ENCODE measurements at places on chromosomes 2 and 18.

DNA sequence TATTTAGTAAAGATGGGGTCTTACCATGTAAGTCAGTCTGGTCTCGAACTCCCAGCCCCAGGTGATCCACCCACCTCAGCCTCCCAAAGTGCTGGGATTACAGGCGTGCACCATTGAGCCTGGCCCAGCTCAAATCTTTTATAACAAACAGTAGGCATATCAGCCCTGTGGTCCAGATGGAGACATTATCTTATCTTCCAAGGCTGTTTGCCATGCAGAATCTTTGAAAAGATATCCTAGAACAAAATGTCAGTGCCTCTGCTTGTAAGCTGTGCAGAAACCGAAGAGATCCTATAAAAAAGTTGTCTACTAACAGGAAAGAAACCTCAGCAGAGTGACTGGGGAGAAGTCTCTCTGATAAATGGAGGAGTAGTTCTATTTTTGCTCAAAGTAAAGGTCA lies 142.1 kb downstream of the PTH2R start:
- no peak for DNase-seq

GRCh38 chr2:16882706-16883105 lies 217.1 kb upstream of the CYRIA start:
- no peak for DNase-seq

GRCh38 chr2:70991742-70992141 lies 2.9 kb downstream of the TEX261 start:
- no peak for DNase-seq

- no peak for DNase-seq
Observed at GRCh38 chr2:132974467-132975095, 304.6 kb upstream of the LYPD1 start.

DNA sequence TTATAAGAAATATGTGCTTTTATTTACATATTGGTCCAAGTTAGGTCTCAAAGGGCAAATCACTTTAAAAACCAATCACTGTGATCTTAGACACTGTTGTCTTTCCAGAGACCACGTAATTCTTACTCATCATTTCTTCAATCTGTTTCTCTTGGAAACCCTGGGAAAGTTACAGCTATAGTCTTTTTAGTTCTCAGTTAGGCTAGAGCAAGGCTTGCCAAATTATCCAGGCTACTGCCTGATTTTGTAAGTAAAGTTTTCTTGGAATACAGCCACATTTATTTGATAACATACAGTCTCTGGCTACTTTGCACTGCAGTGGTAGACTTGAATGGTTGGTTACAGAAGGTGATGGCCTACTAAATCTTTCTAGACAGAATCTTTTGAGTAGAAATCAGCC lies 106.0 kb downstream of the KIAA1328 start:
- no peak for DNase-seq

- DNase-seq: no peak
Observed at GRCh38 chr2:203583701-203584100, 48.6 kb upstream of the RAPH1 start.

DNA sequence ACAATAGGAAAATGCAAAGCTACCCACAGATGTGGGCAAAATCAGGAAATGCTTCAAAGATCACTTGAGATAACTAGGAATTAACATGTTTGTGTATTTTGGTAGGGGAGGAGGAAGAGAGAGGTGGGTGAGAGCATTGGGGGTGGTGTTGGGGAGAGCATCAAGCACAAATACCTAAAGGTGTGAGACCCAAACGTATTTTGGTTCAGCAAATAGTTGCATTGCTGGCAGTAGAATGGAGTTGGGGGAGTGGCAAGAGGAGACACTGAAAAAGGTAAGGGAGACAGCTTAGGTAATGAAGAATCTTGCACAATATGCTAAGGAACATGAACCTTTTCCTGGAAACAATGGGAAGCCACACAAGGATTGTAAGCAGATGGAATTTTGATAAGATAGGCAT lies 1.5 kb upstream of the PELI1 start:
- DNase-seq: no peak

GRCh38 chr2:170092436-170093060 lies 85.4 kb upstream of the MYO3B start:
- no peak for DNase-seq

GRCh38 chr18:42404151-42404550 lies 449.1 kb downstream of the PIK3C3 start:
- no peak for DNase-seq

DNA sequence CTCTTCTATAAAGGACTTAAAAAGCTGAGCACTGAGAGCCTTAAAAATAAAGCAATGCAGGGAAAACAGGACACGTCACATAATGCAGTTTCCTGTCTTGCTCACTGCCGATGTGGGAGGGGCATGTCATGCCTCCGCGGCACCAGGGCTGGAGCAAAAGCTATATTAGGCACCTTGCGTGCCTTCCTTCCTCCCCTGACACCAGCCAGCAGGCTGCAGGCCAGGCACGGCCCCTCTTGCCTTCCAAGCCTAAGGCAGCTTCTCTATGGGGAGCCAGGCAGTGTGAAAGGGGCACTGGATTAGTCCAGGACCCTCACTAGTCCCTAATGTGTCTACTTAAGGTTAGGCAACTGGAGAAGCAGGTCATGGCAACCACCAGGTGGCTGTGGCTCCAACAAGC lies 26.3 kb downstream of the MRPL35 start:
- DNase-seq: no peak

GRCh38 chr2:57943315-57943714 lies 103.3 kb upstream of the VRK2 start:
- DNase-seq: no peak

GRCh38 chr2:143615562-143615961 lies 486.3 kb downstream of the ARHGAP15 start:
- no peak for DNase-seq

- no peak for DNase-seq
Observed at GRCh38 chr2:66478731-66479316, 43.9 kb downstream of the MEIS1 start.

DNA sequence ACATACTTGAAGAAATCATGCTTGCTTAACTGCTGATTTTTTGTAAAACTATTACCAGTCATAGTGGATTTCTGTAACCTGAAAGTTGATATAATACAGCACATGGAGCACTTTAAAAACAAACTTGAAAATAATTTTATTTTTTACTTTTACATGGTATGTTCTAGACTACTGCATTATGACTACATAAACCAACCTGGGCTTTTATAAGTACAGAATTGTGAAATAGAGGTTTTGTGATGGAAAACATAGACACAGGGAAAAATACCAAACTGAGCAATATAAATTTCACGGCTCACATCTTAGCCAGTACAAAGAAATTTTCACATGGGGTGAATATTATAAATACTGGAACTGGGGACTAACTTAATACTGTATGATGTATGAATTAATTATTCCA lies 59.3 kb upstream of the CTIF start:
- no peak for DNase-seq

DNA sequence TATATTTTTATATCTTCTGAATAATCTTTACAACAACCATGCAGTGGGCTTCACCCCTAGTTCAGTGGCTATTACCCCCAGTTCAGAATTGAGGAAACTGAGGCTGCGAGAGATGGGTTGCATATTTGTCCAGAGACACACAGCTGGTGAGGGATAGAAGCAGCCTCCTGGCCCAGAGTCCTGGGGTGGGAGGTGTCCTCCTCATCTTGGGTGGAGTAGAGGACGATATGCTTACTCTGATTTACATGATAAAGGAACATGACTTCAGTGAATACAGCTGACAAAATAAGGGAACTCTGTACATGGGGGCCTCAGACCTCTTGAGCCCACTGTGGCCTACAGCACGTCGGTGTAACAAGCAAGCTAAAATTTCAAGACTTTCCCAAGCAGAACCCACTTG lies 214.7 kb downstream of the FBXO15 start:
- no peak for DNase-seq

DNA sequence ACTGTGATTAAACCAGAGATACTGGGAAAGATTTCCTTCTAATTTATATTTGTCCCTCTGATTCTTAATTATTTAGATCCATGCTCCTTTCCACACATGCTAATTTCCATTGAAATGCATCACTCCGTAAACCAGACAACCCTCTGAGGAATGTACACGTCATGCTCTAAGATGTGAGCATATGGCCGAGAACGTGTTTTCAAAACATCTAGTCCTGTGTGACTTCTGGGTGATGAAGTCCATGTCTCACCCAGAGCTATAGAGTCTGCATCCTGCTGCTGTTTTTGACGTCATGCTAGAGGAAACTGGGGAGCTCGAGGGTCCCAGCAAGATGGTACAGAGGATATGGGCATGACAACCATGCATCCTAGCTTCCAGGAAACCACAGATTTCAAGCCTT lies 53.6 kb downstream of the CAPN13 start:
- DNase-seq: no peak

- DNase-seq: no peak
Observed at GRCh38 chr2:220293966-220294365, 666.5 kb downstream of the SLC4A3 start.

DNA sequence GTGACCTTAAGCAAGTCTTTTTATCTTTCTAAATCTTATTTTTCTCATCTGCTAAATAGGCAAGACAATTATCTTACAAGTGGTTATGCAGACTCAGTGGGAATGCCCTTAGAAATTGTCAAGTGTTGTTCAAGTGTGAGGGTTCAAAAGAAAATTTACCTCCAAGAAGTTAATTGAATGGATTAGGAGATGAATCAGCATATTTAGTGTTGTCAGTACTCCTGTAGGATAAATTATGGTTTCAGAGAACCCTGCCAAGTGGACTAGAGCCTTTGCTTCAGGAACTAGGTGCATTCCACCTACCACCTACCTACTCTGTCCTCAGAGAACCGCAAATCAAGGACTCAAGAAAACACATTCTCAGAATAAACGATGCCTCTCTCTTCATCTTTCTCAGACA lies 69.8 kb upstream of the KCTD1 start:
- DNase-seq: no peak

GRCh38 chr2:123578016-123578415 lies 447.1 kb upstream of the CNTNAP5 start:
- DNase-seq: no peak

- no peak for DNase-seq
Observed at GRCh38 chr2:26621469-26622199, 19.5 kb downstream of the CIB4 start.

GRCh38 chr2:67854103-67854743 lies 208.6 kb downstream of the C1D start:
- no peak for DNase-seq

DNA sequence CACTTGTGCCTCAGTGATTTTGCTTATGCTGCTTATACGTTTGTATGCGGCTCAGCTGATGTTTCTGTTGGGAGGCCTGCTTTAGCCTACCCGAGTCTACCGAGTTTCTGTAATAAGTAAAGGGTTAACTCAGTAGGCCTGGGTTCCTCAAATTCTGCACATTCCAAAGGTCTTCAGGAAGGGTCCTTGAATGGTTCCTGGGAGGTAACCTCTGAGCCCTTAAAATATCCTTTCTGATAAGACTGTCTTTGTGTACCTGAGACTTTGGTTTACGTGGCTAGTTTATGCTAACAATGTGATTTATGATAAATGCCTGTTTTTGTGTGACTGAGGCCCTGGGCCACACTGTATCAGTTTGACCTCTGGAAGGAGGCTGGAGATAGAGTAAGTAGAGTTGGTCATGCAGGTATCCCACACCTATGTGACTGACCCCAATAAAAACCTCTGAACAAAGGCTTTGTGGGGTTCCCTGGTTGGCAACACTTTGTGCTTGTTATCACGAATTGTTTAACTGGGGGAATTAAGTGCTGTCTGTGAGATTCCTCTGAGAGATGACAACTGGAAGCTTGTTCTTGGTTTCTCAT lies 18.9 kb upstream of the PNPT1 start:
- DNase-seq: no peak

DNA sequence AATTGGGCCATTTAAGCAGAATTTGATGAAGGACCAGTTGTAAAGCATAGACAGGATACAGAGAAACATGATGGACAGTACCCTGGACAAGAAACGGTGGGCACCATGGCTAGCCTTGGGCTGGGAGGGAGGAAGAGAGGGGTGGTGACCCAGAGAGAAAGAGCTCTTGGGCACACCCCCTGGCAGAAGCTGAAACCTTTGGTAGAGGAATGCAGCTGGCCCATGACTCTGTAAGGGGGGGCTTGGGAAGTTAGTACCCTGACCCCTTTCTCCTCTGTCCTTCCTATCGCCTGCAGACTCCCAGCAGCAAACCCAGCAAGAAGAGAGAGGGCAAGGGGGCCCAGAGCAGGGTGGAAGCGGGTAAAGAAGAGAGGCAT lies 32.6 kb downstream of the MRPL44 start:
- no peak for DNase-seq

DNA sequence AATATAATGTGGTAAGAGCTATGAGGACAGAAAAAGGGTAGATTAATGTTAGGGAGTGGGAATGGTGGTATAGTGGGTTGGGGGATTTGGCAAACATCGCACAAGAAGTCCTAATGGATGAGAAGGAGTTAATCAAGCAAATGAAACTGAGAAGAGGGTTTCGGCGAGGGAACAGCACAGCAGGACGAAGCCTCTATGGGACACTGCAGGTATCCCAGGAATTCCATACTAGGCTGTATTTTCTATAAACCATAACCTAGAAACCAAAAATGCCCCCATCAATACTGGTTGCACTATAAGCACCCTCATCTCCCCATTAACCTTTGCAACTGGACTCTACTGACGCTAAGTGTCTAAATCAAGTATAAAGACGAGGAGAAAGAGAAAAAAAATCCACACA lies 10.3 kb downstream of the WDFY1 start:
- DNase-seq: no peak

GRCh38 chr18:54163453-54163852 lies 61.0 kb downstream of the MBD2 start:
- no peak for DNase-seq

- no peak for DNase-seq
Observed at GRCh38 chr18:24975496-24976372, 376.2 kb downstream of the ZNF521 start.

- no peak for DNase-seq
Observed at GRCh38 chr2:136072621-136073020, 45.3 kb downstream of the CXCR4 start.

- DNase-seq: no peak
Observed at GRCh38 chr2:207848545-207848928, 78.8 kb upstream of the FZD5 start.

DNA sequence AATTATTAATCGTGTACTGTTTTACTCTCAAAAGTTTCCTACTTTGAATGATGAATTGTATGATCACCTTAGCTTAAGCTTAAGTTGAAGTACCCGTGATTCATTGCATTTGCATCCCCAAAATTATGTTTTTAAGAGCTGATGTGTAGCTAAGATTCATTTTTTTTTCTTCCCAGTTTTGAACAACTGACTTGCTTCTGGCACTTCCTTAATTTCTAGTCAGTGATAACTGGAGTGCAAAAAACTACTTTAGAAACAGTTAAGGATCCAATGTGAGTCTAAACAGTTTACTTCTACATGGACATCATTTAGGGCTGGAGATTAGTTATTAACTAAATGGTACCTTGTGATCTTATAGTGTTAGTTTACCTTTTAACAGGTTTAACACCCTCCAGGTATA lies 124.0 kb upstream of the CAVIN2 start:
- DNase-seq: no peak

DNA sequence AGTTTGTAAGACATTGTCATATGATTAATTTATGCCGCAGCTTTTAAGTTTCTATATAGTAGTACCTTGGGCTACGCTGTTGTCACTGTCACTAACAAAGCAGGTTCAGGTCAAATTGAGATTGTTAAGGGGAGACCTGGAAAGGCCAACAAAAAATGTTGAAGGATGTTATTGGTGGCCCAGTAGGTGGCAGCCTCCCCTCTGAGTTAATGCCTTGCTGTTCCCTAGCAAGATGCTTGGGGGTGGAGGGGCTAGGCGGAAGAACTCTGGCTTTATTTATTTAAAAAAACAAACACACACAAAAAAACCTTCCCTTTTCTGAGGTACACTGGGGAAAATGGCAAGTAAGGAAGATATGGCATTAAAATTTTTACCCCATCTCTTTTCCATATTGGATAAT lies 128.3 kb upstream of the ATP5MC3 start:
- DNase-seq: no peak

Data from C1 segment of cervical spinal cord (tissue), 14 donors.